ENCODE measurements at places on chromosomes 2 and 18.

- DNase-seq = no peak
These were observed 112.3 kb upstream of the CHAC2 start for GRCh38 chr2:53655256-53655655.

- DNase-seq = no peak
These were observed 39.4 kb downstream of the SH2D6 start for GRCh38 chr2:85457877-85458316.

DNA sequence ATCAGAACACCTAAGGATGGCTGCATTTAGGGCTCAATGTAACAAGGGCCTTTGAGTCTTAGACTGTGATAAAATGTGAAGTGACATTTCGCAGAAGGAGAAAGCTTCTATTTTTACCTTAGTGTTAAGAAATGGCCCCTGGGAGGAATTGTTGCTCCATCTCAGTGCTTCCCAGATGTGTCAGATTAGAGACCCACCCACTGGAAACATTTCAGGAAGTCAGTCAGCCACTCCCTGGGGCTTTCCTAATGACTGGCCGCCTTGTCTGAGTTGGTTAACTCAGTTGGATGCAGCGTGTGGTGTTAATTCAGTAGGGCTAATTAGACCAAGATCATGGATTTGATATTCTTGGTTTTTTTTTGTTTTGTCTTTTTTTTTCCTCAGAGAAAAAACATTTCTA, 355.9 kb downstream of the PIK3C3 start:
- no peak for DNase-seq

DNA sequence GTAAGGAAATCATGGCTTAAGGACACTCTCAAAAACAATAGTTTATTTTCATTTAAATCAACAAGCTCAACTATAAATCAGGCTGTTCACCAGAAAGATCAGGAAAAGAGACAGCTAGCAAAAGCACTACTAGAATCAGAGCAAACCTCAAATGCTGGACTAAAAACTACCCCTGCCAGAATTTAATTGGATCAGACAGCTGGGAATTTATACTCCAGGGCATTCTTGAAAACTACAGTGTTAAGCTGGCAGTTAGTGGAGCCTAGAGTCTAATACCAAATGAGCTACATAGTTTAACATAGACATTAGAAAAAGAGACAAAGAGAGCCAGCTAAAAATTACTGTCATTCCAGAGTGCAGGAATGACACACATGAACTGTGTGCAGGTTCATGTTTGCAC, 1016.4 kb upstream of the CRIM1 start:
- no peak for DNase-seq

DNA sequence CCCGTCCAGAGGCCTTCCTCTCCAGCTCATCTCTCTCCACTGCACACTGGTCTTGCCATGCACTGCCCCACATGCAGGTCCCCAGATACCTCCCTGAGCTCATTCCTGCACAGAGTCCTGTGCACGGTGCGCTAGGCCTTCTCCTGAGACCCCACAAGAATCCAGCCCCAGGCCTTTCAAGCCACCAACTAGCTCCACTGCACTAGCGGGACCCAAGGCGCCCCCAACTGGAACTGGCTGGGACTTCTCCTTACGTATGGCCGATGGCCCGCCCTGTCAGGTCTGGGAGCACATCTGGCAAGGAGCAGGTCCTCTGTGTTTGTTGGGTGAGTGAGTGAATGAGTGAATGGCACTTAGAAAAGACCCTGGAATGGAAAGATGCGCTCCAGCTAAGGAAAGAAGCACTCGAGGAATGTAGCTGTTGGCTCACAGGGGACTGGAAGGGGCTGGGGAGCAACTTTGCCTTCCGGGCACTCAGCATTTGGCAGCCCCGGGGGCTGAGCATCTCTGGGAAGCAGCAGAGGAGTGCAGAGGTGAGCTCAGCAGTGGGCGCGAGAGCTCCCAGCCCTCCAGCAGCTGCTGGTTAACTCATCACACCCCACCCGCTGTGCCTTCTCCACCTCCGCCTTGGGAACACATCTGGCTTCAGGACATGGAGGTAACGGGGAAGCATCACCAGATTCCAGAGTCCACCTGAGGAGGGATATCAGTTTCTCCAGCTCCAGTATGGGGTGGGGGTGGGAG, 223.1 kb downstream of the GLI2 start:
- no peak for DNase-seq

- DNase-seq = no peak
These were observed 222.1 kb downstream of the LPIN1 start for GRCh38 chr2:11968521-11968920.

DNA sequence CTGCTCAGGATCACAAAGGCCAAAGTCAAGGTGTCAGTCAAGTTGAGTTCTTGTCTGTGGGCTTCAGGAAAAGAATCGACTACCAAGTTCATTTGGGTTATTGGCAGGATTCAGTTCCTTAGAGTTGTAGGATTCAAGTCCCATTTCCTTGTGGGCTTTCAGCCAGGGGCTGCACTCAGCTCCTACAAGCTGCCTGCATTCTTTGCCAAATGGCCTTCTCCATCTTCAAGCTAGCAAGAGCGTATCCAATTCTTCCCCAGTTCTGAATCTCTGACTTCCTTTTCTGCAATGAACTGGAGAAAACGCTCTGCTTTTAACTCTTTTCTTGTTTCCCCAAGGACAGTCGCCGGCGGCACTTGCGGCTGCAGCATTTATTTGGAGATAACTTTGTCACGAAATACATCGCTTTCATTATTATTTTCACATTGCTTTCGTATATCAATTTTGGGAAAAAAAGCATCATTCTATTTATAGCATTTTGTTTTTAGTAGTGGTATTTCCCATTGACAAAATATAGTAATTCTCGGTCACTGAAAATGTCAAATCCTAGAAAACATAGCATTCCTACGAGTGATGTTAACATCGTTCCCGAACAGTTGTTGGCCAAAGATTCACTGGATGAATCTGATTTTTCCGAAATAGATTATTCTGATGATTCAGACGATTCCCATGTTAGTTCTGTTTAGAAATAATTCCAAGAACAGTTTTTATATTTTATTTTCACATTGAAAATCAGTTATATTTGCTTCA, 59.6 kb upstream of the SERPINE2 start:
- no peak for DNase-seq

DNA sequence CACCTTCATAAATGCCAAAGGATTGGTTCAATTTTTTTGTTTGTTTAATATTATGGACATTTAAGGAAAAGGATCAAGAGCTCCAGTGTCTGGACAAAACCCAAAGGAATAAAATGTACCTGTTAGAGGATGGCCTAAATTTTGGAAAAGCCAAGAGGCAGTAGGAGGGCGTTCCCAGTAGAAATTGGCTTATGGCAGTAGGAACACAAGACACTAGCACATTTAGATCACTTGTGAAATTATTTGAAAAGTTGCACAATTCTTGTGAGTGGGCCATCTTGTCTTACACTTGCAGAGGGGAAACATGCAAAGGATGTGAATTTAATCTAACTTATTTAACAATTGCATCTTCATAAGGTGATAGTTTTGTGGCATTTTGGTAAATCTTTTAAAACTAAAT, 3.2 kb downstream of the BZW1 start:
- DNase-seq = no peak

GRCh38 chr2:218407717-218408116, 8.0 kb downstream of the CTDSP1 start:
- DNase-seq = no peak

- DNase-seq = no peak
These were observed 11.3 kb upstream of the SUMO1 start for GRCh38 chr2:202249521-202250253.

DNA sequence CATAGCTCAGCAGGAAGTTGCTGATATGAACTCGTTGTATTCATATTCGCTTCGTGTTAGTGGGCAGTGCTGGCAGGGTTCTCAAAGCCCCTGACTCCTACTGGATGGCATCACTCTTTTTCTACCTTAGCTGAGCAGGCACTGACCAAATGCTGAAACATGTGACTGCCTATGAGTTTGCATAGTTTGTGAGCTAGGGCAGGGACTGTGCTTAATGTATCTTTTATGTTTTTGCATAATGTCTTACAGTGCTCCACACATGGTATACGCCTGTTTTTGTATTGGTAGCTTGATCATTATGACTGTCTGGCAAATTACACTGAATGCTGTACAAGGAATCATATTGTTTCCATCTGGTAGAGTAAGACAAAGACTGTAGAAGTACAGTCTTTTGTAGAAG, 305.3 kb downstream of the PARD3B start:
- DNase-seq = no peak

GRCh38 chr18:38198526-38198925, 632.9 kb upstream of the CELF4 start:
- DNase-seq = no peak

DNA sequence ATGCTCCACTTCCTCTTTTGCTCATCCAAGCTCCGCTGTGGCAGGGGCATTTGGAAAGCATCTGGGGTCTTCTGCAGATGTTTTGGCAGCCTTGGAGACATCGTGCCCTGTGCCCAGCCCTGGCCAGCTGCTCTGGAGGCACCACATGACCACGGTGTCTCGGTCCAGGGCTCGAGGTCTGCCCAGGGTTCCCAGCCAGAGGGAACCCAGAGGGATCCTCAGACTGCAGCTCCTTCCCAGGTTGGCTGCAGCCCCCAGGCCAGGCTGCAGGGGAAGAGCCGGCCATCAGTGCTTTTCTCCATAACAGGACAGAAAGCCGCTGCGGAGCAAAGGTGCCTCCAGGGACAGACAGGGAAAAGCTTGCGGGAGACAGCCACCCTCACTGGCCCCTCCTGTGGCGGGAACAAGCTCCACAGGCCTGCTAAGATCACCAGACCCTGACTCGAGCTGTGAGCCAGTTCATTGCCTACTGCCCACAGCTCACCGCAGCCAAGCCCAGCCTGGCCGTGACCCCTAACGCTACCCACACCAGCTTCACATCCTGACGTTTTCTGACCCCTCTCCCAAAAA, 74.7 kb downstream of the SMAD7 start:
- DNase-seq = no peak

- no peak for DNase-seq
These were observed 233.7 kb upstream of the SPOPL start for GRCh38 chr2:138267902-138268254.

DNA sequence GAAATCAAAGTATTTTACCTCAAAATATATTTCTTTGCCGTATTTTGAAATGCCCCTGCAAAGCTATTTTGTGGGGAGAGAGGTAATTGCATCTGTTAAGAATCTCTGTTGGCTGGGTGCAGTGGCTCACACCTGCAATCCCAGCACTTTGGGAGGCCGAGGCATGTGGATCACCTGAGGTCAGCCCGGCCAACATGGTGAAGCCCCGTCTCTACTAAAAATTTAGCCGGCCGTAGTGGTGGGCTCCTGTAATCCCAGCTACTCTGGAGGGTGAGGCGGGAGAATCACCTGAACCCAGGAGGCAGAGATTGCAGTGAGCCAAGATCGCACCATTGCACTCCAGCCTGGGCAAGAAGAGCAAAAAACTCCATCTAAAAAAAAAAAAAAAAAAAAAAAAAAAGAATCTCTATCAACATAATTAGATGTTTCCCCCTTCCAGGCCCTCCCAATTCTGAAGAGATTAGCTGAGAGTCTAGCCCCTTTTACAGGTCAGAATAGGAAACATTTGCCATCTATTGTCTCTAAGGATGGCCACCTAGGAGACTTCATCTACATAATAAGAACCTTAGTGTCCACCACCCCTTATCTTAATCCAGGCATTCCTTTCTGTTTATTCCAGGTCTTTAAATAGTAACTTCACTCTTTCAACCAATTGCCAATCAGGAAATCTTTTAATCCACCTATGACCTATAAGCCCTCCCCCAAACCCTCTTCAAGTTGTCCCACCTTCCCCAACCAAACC, 3.5 kb upstream of the TRAPPC8 start:
- DNase-seq = no peak

DNA sequence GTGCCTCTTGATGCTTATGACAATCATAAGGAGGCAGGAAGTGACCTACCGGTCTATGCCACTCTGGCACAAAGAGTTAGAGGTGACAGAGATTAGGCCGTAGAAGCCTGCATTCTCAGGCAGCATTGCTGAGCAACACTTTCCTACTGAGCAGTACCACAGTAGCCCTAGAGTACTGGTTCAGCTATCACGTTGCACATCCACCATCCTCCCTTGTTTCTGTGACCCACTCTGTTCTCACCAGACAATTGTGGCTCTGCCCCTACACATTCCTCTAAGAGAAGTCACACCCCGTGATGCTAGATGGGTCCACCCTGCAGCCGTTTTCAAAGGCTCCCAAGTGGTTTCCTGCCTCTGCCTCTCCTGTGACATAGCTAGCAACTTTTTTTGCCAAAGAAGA, 22.6 kb upstream of the SUCLG1 start:
- no peak for DNase-seq

DNA sequence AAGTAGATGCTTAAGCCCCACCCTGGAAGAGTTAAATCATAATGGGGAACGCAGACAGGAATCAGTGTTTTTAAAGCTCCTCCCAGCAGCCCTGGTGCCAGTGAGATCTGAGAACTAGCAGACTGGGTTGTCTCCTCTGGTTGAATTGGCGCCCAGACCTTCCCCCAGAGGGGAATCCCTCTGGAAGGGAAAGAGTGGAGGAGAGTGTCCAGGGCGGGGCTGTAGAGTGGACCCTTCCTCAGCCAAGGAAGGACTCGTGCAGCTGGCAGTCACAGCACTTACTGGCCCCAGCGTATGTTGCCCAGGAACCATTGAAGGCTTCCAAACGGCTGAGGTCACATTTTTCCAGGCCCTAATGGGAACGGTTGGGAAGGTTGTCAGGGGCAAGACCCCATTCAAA, 62.5 kb downstream of the TGOLN2 start:
- no peak for DNase-seq

GRCh38 chr2:25453199-25453905, 111.6 kb upstream of the DNMT3A start:
- no peak for DNase-seq

DNA sequence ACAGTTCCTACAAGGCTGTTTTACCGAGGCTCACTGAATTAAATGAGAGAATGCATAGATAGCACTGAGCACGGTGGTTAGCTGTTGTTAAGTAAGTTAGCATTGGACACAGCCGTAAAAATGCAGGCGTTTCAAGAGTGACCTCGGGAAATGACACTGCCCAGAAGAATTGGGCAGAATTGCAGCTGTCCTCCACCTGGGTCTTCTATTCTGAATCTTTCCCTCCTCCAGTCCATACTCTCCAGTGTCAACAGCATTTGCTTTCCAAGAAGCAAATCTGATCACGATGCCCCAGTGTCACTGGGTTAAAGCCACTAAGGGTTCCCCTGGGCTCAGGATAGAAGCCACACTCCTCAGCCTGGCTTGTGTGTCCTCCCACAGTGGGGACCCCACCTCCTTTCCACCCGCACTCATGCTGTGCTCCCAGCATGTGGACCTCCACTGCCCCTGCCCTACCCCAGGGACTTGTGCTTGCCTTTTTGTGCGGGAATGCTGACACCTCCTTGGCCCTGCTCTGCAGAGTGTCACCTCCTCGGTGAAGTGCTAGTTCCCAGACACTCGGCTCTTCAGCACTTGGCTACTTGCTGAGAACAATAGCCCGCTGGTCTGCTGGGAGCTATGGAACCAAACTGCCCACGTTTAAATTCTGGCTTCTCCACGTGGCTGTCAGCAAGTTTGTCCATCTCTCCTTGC, 135.0 kb downstream of the ANTXR1 start:
- DNase-seq = no peak

DNA sequence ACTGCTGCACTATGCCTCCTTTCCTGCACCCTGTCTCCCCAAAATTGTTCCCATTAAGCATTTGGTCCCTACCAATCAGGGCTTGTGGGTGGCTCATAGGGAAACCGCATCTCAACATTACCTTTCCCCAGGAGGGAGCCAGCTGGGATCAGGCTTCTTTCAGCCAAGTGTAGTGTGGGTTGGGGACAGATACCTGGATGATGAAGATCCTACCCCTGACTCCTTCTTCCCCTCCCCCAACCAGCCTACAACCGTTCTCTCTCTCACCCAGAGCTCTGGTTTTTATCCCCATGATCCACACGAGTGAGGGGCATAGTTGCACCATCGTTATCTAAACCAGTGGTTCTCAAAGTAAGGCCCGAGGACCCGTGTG, 40.0 kb downstream of the ACOXL start:
- no peak for DNase-seq

All from NCI-H2107 (cell line).